CD8-positive, alpha-beta memory T cell (primary cell): ENCODE measurements at places on chromosomes 13 and 19. TPM values are rescaled to one million over a fixed set of nuclear protein-coding genes. Genes with fewer than 3 reads are reported as not detected.

- H3K27ac ChIP-seq = no peak overlapping the region
- no peak for DNase-seq
- H3K27me3 ChIP-seq = no peaks in the 10 kb centered on the region
- no peaks in the 10 kb centered on the region for H3K4me1 ChIP-seq
- H3K4me3 ChIP-seq = no peak overlapping the region
- H3K36me3 ChIP-seq = peaks cover 19% of the 10 kb centered on the region
These were observed 12.2 kb downstream of the NUFIP1 start for GRCh38 chr13:44976949-44977583.

GRCh38 chr13:113886561-113887112, 22.8 kb upstream of the GAS6 start:
- H3K27ac ChIP-seq = no peak overlapping the region
- H3K36me3 ChIP-seq = no peaks in the 10 kb centered on the region
- no peak overlapping the region for H3K4me3 ChIP-seq
- no peaks in the 10 kb centered on the region for H3K27me3 ChIP-seq

GRCh38 chr13:110254751-110255553, 52.0 kb downstream of the COL4A1 start:
- no peak for DNase-seq
- H3K4me1 ChIP-seq = no peaks in the 10 kb centered on the region
- H3K36me3 ChIP-seq = no peaks in the 10 kb centered on the region
- H3K27me3 ChIP-seq = no peaks in the 10 kb centered on the region

DNA sequence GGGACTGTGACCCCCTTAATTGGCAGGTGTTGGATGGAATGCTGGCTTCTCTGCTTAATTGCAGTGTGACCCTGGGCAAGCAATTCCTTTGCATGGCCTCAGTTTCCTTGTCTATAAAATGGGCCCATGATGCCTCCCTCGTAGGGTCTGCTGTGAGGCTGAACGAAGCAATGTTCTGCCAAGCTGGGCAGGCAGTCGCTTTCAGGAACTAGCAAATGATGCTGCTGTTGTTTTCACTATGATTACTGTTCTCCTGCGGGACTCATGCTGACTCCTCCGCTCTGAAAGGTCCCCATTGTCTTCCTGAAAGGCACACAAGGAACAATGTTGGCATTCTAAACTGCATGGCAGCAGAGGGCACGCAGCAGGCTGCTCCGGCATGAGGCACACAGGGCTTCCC, 6.8 kb downstream of the BICRA start:
- H3K4me3 ChIP-seq = no peak overlapping the region
- no peak for DNase-seq
- H3K27me3 ChIP-seq = no peaks in the 10 kb centered on the region
- H3K36me3 ChIP-seq = no peaks in the 10 kb centered on the region
- peaks cover 18% of the 10 kb centered on the region for H3K4me1 ChIP-seq

DNA sequence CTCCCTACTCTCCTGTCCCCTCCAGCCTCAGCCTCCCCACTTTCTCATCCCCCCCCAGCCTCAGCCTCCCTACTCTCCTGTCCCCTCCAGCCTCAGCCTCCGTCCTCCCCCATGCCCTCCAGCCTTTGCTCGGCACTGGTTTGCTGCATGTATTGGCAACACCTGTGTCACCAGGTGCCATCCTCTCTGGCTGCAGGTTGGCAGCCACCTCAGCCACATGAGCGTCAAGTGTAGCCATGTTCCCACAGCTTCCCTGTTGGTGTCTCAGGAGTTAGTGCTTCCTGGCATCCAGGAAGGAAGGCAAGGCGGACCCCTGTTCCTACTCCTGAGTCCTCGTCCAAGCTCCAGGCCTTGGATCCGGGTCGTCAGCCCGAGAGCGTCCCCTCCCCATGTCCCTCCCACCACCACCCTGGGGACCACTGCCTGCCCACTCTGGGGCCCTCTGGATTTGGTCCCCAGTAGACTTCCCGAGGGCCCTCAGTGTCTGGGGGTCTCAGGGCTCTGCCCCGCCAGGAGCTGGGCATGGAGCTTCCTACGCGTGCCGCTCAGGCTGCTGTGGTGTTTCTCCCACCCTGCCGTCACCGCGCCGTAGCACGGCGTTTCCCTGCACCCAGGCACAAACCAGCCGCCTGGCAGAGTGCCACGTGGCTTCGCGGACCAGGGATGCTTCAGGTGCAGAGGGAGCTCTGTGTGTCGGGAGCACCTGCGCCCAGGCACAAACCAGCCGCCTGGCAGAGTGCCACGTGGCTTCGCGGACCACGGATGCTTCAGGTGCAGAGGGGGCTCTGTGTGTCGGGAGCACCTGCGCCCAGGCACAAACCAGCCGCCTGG, 128.3 kb upstream of the MCF2L start:
- no peak overlapping the region for H3K27ac ChIP-seq
- no peak for DNase-seq
- no peak overlapping the region for H3K4me3 ChIP-seq
- H3K27me3 ChIP-seq = no peaks in the 10 kb centered on the region
- H3K4me1 ChIP-seq = no peaks in the 10 kb centered on the region
- H3K36me3 ChIP-seq = peaks cover 8% of the 10 kb centered on the region

GRCh38 chr13:91539286-91540157, 141.1 kb downstream of the GPC5 start:
- H3K36me3 ChIP-seq = no peaks in the 10 kb centered on the region
- peak overlapping the region; percentile 13 for H3K27ac ChIP-seq
- no peak for DNase-seq
- H3K27me3 ChIP-seq = no peaks in the 10 kb centered on the region
- H3K4me3 ChIP-seq = no peak overlapping the region
- no peaks in the 10 kb centered on the region for H3K4me1 ChIP-seq

The KLHL1 gene
- total RNA-seq = not detected

DNA sequence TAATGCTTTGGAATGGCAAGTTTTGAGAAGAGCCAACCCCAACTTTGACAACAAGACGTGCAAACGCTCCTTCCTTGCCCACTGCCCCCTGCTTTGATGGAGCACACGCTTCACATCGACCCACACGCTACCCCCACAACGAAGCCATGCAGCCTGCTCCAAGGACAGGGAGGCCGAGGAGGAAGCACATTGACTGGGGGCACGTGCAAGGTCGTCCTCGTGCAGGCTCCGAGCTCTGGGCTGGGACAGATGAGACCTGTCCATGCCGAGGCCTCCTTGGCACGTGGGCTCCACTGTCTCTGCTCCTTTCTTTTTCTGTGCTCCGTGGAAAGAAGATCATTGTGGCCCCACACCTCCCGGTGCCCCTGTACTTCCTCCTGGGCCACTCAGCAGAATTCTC, 309.0 kb downstream of the TEX29 start:
- H3K27me3 ChIP-seq = no peaks in the 10 kb centered on the region
- H3K4me3 ChIP-seq = no peak overlapping the region

The ZNF765 gene
- total RNA-seq = 10.1 TPM

DNA sequence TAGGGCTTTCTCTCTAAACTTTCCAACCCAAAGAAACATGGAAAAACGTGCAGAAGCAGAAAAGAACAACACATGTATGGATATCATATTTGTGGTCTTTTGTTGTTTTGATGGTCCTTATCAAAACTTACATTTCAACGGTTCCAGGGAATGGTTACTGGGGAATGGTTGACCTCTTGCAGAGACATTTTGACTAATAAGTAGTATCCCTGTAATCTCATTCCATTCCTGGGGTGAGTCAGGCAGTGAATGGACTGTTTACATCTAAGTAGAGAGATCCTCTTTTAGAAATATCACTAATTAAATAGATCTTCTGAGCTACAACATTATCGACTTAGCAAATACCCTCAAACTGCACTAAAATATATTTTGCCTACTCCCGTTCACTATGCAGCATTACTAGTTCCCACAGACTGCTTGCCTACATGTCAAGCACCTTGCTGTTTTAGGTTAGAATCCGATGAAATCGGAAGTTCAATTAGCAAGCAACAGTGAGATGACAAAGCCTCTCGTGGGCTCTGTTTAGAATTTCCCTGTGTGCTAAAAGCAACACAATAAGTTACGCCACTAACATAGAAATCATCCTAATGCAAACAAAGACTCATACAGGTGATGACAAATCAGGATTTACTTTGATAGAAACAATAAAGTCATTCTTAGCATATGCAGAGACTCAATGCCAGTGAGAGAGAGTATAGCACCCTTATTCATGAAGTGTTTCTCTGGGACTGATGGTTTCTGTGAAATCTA, 797.7 kb upstream of the ARGLU1 start:
- H3K36me3 ChIP-seq = no peaks in the 10 kb centered on the region
- no peak overlapping the region for H3K27ac ChIP-seq
- no peaks in the 10 kb centered on the region for H3K27me3 ChIP-seq
- H3K4me3 ChIP-seq = no peak overlapping the region
- no peak for DNase-seq

- no peaks in the 10 kb centered on the region for H3K27me3 ChIP-seq
- H3K36me3 ChIP-seq = no peaks in the 10 kb centered on the region
- H3K4me1 ChIP-seq = no peaks in the 10 kb centered on the region
- DNase-seq = no peak
- no peak overlapping the region for H3K4me3 ChIP-seq
These were observed 30.1 kb downstream of the LIG4 start for GRCh38 chr13:108185223-108185622.

The CYP4F2 gene
- total RNA-seq = not detected

GRCh38 chr13:49443357-49443703, 534 bp downstream of the CAB39L start:
- peak overlapping the region; percentile 96 for H3K4me3 ChIP-seq
- H3K27ac ChIP-seq = peak overlapping the region; percentile 93
- H3K27me3 ChIP-seq = no peaks in the 10 kb centered on the region
- no peaks in the 10 kb centered on the region for H3K36me3 ChIP-seq
- no peak for DNase-seq

DNA sequence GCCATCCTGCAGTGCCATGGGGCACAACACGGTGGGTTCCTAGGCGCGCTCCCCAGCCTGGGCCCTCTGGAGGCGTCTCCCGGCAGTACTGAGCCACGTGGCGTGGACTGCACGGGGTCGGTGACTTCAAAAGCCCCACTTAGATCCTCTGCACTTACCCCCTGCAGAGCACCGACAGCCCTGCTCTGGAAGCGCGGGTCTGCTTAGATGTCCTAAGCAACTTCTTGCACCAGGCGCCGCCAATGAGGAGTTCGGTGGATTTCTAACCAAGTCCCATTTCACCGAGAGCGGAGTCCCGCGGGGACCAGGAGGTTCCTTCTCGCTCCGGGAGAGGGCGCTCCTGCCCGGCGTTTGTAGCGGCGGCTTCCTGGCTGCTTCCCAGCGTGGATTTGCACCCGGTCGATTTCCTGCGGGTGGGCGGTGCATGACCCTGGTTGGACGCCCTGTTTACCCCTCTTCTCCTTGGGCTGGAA, 25.2 kb upstream of the ZNF845 start:
- no peak overlapping the region for H3K27ac ChIP-seq
- no peaks in the 10 kb centered on the region for H3K36me3 ChIP-seq
- no peaks in the 10 kb centered on the region for H3K4me1 ChIP-seq

GRCh38 chr19:19010551-19010950, 22.8 kb downstream of the SUGP2 start:
- no peak overlapping the region for H3K27ac ChIP-seq
- peaks cover 31% of the 10 kb centered on the region for H3K36me3 ChIP-seq
- no peaks in the 10 kb centered on the region for H3K27me3 ChIP-seq

GRCh38 chr13:79468819-79469218, 12.1 kb upstream of the NDFIP2 start:
- DNase-seq = no peak
- no peak overlapping the region for H3K4me3 ChIP-seq
- H3K4me1 ChIP-seq = no peaks in the 10 kb centered on the region
- no peaks in the 10 kb centered on the region for H3K27me3 ChIP-seq
- H3K36me3 ChIP-seq = no peaks in the 10 kb centered on the region

The ZNF580 gene
- total RNA-seq = 39.6 TPM
